NCI-H1105 (cell line): ENCODE measurements at places on chromosomes 6 and 20.
A peak's percentile ranks its signal among the peaks of the same experiment; 100 is the strongest.

GRCh38 chr6:133240511-133241085 lies 559 bp upstream of the EYA4 start:
- DNase-seq, result no peak

DNA sequence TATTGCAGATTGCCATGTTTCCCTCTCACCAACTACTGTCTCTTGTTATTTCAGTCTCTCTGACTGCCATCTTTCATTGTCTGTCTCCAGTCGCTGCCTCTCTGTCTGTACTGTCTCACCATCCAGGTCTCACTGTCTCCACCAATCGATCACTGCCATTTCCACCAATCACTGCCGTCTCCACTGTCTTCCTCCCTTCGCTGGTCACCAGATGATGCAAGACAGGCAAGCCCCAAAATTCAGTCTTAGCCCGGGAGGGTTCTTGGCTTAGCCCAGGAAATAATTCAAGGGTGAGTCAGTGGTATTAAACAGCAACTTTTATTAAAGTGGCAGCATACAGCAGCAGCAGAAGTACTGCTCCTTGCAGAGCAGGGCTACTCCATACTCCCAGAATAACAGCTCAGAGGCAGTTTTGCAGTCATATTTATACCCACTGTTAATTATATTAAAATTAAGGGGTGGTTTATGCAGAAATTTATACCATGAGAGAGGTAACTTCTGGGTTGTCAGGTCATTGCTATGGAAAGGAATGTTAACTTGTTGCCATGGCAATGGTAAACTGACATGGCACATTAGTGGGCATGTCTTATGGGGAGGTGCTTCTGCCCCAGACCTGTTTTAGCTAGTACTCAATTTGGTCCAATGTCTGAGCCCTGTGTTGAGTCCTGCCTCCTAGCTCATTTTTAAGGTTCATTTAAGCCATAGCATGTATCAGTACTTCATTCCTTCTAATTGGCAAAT lies 23.0 kb upstream of the ECHDC1 start:
- no peak for DNase-seq

GRCh38 chr6:153058909-153059308 lies 56.4 kb upstream of the MTRF1L start:
- DNase-seq, result no peak

- no peak for DNase-seq
Measured at GRCh38 chr20:61569825-61570224, 317.8 kb downstream of the CDH4 start.

GRCh38 chr20:10924644-10925201 lies 250.9 kb upstream of the JAG1 start:
- peak; percentile 58 for DNase-seq

DNA sequence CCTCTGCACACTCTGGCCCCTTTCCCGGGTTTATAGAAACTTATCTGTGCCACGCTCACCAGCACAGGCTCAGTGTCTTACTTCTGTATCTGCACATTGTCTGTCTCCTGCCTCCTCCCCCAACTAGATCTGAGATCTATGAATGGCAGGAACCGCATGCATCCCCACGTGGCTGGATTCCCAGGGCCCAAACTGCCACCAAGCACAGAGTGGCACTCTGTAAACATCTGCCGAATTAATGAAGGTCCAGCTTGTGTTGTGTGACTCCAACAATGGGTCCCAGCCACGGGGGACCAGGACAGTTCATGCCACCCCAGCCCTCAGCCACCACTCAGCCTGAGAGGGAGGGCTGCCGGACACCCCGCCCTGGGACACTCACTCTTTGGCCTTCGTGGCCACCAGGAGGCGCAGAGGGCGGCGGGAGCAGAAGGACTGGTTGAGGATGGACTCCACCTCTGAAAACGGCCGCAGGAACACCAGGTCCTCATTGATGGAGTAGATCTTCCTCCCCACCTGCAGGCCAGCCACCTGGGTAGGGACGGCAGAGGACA lies 171.1 kb downstream of the PREX1 start:
- DNase-seq, result no peak

DNA sequence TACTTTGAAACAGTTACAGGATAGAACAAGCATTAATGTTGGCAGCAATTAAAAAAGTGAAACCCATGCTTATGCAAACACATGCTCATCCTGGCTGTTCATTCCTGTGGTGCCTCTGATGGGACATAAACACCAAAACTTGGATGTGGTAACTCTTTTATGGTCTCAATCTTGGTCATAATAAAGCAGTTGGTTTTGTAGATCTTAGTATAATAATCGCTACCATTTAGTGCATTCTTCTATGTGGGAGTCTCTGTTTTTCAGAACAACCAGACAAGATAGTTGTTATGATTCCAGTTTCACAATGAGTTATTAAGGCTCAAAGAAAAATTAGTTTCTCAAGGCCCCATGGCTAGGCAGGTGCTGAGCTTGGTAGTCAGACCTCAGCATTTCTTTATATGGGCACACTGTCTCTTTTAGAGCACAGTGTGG lies 184.0 kb downstream of the UTRN start:
- no peak for DNase-seq

- no peak for DNase-seq
Measured at GRCh38 chr6:13249817-13250216, 78.5 kb downstream of the TBC1D7 start.

GRCh38 chr6:2684766-2685754 lies 65.7 kb downstream of the MYLK4 start:
- no peak for DNase-seq

GRCh38 chr6:31609519-31610406 lies 5.3 kb upstream of the AIF1 start:
- DNase-seq, result peak; percentile 86

GRCh38 chr20:10453241-10453640 lies 18.1 kb downstream of the SLX4IP start:
- no peak for DNase-seq

- DNase-seq, result no peak
Measured at GRCh38 chr6:147297663-147298316, 93.6 kb downstream of the STXBP5 start.

DNA sequence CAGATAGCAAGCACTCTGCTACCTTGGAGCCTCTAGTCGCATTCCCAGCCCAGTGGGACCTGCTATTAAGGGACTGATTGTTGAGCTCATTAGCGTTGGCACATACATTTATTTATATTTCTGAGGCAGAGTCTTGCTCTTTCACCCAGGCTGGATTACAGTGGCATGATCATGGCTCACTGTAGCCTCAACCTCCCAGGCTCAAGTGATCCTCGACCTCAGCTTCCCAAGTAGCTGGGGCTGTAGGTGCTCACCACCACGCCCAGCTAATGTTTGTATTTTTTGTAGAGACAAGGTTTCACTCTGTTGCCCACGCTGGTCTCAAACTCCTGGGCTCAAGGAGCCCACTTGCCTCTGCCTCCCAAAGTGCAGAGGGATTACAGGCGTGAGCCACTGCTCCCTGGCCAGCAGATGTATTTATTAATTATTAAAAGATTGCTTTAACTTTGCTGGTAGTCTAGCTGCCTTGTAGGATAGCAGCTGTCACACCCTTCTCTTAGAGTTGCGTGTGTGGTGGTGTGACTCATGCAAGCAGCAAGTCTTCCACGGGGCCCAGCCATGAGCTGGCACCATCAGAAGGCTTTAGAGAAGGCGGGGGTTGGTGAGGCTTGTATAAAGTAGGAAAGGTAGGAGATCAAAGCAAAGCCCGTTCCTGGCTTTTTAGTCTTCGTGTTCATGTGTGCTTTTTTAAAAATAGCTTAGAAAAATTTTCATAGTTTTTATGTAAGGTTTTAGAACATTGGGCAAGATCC lies 16.5 kb downstream of the ACTR5 start:
- DNase-seq, result no peak

DNA sequence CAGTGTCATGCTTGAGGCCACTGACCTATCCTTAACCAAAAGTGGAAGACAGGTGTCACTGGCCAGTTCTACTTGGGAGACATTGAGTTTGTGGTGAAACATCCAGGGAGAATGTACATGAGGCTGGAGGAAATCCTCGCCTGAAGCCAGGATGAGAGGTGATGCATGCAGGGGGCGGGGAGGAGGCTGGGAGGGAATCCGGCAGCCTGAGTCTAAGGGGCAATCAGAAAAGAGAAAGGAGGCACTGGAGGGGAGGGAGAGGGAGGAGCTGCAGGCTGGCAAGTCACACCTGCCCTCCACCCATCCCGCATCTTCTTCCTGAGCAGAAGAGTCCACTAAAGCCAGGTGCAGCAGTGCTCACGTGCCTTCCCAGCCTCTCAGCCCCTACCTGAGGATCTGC lies 14.9 kb upstream of the DDO start:
- no peak for DNase-seq

- DNase-seq, result no peak
Measured at GRCh38 chr6:88725111-88725975, 238.1 kb downstream of the RNGTT start.

- peak; percentile 31 for DNase-seq
Measured at GRCh38 chr6:34529665-34530327, 26.3 kb downstream of the SPDEF start.

- no peak for DNase-seq
Measured at GRCh38 chr20:57445298-57445697, 54.1 kb downstream of the RBM38 start.

- DNase-seq, result no peak
Measured at GRCh38 chr6:120198033-120198432, 848.5 kb upstream of the MAN1A1 start.

DNA sequence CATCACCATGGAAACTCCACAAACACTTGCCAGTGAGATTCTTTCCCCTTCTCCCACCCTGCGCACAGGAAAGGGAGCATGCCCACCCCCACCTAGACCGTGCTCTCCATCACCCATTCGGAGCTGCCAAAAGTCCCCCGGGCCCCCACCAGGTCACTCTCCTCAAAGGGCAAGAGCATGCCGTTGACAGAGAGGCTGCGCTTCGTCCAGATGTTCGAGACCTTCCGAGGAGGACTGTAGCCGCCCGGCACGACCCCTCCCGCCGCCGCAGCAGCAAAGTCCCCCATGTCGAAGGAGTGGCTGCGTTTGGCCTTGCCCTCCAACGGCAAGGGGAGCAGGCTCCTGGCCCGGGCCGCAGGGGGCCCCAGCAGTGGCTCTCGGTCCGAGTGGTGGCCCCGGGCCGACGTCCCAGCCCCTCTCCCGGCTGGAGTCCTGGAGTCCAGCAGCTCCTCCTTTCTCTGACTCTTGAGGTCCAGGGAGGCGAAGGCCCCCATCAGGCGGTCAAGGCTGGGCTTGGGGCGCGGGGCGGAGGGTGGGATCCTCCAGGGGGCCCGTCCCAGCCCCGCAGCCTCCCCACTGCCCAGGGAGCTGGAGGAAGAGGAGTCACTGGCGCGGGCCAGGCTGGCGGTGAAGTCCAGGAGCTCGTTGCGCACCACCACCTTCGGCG lies 195.2 kb downstream of the LRFN2 start:
- DNase-seq, result no peak

DNA sequence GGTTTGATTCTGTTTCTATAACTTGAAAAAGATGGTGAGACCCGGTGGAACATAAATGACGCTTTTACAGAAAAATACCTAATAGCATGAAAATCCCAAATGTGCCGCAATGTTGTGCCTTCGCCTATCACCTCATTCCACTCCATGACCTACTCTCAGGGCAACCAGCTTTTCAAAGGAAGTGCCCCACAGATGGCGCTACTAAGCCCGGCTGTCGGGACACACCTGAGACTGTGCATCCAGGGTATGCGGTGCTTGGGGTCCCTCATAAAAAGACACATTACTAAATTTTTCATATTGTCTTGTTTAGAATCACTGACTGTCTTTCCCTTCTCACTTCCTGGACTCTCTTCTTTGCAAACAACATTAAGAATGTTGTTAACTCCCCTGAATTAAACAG lies 145.5 kb upstream of the RPS6KA2 start:
- no peak for DNase-seq

GRCh38 chr6:34189806-34190503 lies 44.1 kb upstream of the GRM4 start:
- DNase-seq, result no peak

- no peak for DNase-seq
Measured at GRCh38 chr20:54680872-54681619, 205.7 kb downstream of the DOK5 start.

DNA sequence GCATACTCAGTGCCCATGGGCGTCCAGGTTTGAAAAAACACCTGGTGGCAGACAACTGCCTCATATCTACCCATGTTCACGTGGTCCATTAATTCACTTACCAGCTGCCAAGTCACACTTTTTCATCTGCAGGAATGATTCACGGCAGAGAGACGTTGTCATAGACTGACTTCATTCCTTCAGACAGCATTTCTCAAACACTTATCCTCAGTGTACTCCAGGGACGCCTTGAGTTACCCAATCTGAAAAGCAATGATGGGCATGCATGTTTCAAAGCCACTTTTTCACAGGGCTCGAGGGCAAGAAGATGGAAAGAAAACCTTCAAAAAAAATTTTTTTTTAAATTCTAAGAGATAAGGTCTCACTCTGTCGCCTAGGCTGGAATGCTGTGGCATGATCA lies 6.0 kb downstream of the MMP24OS start:
- DNase-seq, result no peak

- DNase-seq, result peak; percentile 37
Measured at GRCh38 chr6:31829633-31830283, 2.2 kb downstream of the HSPA1B start.

GRCh38 chr6:776528-776931 lies 83.6 kb upstream of the EXOC2 start:
- DNase-seq, result no peak

GRCh38 chr20:59573837-59574236 lies 30.5 kb upstream of the PHACTR3 start:
- no peak for DNase-seq

GRCh38 chr20:50389808-50390684 lies 120.1 kb upstream of the PTPN1 start:
- no peak for DNase-seq

DNA sequence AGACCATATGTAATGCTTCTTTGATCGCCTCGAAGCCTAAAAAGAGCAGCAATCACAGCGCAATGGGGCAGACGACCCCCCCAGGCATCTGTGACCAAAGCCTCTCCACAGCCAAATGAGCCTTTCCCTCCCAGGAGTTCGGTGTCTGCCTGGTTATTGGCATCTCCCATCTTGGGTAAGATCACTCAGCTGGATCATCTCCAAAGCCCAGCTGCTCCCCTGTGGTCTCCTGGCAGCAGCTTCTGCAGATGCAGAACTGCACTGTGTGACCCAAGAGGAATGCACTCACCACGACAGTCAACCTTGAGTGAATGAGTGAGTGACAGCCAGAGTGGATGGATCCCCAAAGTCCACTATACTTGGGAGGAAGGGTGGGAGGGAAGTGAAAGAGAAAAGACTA lies 44.8 kb upstream of the IYD start:
- no peak for DNase-seq

GRCh38 chr6:139979021-139979725 lies 604.7 kb upstream of the CITED2 start:
- no peak for DNase-seq
